ENCODE measurements at places on chromosomes 6 and 20.

DNA sequence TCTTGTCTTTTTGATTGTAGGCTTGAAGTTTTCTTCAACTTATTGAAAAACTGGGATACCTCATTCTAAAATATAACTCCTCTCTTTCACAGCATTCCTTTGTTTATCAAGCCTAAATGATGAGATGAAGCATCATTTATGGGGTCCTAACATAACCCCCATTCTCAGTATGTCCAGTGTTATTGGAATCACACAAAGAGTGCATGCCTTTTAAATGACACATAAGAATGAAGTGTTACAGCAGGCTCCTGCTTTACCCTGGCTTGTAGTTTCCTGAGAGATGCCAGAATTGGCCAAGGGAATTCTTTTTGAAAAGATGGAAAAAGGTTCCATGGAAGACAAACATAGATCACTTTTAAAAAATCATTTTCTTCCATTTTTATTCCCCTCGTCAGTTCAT lies 502.4 kb downstream of the BCKDHB start:
- no peak for DNase-seq

DNA sequence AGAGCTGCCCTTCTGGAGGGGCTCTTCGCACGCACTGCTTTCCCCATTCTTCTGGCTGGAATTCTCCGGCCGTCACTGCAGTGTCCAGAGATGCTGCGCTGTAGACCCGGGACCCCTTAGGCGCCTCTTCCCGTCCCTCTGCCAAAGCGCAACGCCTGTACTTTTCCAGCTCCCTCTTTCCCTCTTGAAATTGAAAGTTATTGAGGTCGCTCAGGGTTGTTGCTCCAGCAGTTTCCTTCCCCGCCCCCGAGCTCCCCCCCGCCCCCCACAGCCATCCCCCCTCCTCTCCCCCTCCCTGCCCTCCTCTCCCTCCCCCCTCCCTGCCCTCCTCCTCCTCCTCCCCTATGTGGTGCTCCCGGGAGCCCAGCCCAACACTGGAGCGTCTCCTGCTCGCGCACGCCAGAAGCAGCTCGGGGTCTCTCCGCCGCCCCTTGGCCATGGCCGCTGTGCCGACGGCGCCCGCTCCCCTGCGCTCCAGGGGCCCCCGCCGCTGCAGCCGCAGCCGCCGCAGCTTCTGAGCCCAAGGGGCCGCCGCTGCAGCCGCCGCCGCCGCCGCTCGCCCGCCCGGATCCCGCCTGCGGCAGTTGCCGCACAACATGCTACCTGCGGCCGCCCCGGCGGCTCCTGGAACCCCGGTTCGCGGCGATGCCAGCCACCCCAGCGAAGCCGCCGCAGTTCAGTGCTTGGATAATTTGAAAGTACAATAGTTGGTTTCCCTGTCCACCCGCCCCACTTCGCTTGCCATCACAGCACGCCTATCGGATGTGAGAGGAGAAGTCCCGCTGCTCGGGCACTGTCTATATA lies at the start of gene RSPO3:
Gene RSPO3 (plus strand): TSS at position 374 of the 804 bp plus-strand sequence. CDS start 522 bp downstream, outside the sequence.
- no peak for DNase-seq

GRCh38 chr20:33113387-33113908 lies 34.0 kb downstream of the BPIFB4 start:
- DNase-seq, result no peak

GRCh38 chr6:146859795-146860495 lies 261.2 kb downstream of the ADGB start:
- DNase-seq, result no peak

DNA sequence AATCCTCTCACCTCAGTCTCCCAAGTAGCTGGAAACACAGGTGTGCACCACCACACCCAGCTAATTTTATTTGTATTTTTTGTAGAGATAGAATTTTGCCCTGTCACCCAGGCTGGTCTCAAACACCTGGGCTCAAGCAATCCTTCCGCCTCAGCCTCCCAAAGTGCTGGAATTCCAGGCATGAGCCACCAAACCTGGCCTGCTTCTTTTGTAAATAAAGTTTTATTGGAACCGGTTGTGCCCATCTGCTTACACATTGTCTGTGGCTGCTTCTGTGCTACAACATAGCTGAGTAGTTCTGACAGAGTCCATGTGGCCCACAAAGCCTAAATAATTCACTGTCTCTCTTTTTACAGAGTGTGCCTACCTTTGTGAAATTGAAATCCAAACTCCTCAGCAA lies 109.7 kb upstream of the NRSN1 start:
- DNase-seq, result no peak

- no peak for DNase-seq
These were observed 65.3 kb upstream of the KCNK16 start for GRCh38 chr6:39387785-39388184.

DNA sequence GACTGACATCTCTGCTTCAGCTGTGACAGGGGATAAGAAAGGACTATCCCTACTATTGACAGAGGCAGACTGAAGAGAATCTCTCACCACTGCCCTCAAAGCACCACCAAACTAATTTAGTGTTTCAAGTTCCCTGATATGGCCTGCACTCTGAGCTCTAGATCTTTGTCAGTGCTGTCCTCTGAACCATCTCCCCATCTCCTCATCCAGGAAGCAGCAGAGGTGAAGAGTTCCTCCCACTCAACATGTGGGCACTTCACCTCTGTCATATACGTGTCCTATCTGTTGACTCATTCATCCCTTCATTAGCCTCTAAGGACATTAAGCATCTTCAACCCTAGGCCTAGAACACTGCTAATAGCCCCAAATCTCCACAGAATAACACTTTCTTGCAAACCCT lies 14.1 kb downstream of the FAM210B start:
- DNase-seq, result no peak

DNA sequence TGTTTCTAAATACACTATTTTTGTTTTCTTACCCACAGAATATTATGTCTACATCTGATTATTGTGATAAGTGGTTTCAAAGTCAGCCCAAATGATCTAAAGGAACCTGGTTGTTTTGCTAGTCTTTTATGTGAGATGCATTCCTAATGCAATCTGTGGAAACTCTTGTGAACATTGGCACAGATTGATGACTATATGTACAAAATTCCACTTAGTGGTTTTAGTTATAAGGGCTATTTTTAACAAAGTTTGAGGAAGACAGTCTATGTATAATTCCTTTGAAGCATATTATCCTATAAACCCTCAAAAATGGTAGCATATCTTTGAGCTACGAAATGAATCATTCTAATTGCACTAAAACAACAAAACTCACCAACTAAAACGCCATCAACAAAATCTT lies 140.9 kb downstream of the GRIK2 start:
- DNase-seq, result no peak

GRCh38 chr6:63821442-63821841 lies 185.8 kb downstream of the PHF3 start:
- DNase-seq, result no peak

- DNase-seq, result no peak
These were observed 4.9 kb downstream of the TUBB2B start for GRCh38 chr6:3222506-3223038.

DNA sequence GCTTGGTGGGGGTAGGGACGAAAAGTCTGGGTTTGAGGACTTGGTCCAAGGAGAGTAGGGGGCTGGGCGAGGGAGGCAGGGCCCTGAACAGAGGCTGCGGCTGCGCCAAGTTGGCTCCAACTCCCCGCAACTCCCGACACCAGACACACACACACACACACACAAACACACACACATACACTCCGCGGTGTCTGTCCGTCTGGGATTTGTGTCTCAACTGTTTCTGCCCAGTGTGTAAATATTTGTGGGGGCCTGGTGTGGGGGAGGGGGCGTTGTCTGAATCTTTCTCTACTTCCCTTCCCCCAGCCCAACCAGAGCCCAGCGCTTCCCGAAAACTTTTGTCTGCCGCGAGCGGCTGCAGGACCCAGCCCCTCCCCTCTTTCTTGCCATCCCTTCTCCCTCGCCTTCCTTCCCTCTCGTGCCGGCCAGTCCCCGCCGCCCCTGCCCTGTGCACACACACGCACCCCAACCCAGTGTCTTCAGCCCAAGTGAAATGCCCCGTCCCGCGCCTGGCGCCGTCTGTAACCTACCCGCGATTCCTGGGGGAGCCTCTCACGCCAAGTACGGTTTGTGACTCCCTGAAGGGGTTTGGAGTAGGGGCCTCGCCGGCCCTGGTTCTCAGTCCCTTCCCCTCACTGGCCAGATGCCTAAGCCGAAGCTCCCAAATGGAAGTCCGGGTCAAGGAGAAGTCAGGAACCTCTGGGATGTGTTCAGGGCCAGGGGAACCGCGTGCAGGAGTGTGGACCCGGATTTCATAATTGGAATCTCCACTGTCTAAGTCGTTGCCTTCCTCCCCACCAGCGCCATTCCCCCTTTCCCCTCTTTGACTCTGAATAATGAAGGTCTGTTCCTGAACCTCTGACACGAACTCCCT lies 904 bp downstream of the MDFI start:
- DNase-seq, result no peak

DNA sequence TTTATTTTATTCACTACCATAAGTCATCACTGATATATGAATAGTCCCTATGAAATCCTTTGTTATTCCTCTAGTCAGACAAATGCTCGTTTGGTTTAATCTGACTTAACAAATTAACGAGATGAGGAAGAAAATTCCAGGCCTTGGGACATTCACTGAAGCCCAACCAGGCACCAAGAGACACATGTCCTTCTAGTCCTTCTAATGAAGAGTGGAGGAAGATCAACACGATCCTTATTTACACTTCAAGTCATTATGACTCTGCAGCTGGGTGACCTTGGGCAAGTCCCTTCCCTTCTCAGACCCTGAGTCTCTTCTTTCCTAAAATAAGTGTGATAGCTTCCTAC lies 117.5 kb downstream of the CEBPB start:
- no peak for DNase-seq
